ENCODE measurements at places on chromosomes 7 and 10.

DNA sequence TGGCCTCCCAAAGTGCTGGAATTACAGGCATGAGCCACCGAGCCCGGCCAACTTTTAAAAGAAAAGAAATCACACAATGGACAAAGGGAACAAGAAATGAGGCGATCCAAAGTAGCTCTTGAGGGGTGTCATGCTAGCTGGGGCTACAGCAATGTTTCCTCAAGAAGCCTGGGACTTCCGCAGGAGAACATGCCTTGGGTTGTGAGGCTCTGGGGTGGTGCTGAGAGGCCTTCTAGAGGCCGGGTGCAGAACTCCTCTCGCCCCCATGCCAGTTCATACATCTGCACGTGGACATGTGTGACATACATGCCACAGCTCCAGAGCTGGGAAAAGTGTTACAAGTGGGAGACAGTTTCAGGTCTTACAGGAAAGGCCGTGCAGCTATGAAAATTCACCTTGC, 238.2 kb downstream of the SKAP2 start:
- DNase-seq = no peak

DNA sequence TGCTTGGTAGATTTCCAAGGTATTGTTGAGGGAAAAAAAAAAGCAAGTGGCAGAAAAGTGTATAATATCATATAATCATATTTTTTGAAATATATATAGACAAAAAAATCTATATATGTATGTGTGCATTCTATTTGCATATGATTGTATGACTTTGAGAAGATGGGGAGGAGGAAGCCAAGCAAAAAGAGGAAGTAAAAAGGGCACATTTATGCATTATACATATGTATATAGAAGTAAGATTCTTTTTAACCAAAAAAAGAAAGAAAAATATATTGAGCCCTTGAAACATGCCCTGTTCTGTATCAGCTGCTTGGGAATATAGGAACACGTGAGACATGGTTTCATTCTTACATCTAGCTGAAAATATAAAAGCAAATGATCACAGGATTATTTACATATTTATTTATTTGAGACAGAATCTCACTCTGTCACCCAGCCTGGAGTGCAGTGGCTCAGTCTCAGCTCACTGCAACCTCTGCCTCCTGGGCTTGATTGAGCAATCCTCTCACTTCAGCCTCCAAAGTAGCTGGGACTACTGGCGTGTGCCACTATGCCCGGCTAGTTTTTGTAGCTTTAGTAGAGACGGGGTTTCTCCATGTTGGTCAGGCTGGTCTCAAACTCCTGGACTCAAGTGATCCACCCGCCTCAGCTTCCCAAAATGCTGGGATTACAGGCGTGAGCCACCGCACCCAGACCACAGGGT, 18.0 kb upstream of the SLF2 start:
- no peak for DNase-seq

DNA sequence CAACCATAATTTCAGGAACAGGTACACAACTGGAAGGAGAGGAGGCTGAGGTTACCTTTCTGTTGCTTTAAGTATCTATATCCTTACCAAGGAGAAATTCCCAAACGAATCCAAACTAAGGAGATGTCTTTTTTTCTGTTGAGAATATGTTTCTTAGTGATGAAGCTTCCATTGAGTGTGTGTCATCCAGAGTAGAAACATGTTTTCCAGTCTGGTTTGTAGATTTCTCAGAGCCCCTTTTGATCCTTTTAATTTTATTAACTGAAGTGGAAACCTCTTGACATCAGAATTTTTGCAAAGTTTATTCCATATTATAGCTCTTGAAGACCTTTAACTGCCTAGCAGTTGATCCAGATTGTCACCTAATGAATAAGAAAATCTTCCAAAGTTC, 207.1 kb upstream of the FERD3L start:
- DNase-seq = no peak

- peak; percentile 95 for DNase-seq
Measured at GRCh38 chr10:100267239-100268104, at the start of gene CWF19L1. TSS of gene CWF19L1 (minus strand) at chr10:100267638. CDS start at chr10:100267593, 45 bp downstream.

- no peak for DNase-seq
Measured at GRCh38 chr7:2782565-2782964, 61.5 kb downstream of the GNA12 start.

- no peak for DNase-seq
Measured at GRCh38 chr7:1464694-1465093, 5.4 kb upstream of the MICALL2 start.

DNA sequence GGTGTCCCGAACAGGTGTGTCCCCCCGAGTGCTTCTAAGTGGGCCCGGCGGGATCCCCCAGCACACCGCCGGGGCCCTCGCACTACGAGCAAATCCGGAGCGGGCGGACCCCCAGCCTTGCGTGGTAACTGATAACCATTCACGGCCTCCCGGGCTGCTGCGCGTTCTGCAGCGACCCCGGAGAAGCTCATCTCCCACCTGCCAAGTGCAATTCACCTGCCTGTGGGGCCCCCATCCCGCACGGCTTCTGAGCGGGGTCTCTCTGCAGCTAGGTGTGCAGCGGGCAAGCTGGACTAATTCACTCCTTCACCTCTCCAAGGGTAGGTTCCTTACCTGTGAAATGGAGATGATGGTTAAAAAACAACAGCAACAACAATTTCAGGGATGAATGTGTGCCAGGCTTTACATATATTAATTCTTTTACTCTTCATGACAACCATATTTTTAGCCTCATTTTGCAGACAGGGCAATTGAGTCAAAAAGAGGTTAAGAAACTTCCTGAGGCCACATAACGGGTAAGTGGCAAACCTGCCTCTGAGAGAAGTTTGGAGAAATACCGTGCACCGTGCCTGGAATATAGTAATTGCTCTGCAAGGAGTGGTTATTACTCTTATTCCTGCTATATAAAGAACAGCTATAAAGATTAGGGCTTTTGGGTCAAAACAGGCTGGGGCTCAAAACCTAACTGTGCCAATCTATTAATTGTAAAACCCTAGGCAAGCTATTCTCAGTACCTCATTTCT, 652 bp upstream of the PODXL start:
- DNase-seq = no peak

- no peak for DNase-seq
Measured at GRCh38 chr7:485188-486081, 34.2 kb downstream of the PDGFA start.

DNA sequence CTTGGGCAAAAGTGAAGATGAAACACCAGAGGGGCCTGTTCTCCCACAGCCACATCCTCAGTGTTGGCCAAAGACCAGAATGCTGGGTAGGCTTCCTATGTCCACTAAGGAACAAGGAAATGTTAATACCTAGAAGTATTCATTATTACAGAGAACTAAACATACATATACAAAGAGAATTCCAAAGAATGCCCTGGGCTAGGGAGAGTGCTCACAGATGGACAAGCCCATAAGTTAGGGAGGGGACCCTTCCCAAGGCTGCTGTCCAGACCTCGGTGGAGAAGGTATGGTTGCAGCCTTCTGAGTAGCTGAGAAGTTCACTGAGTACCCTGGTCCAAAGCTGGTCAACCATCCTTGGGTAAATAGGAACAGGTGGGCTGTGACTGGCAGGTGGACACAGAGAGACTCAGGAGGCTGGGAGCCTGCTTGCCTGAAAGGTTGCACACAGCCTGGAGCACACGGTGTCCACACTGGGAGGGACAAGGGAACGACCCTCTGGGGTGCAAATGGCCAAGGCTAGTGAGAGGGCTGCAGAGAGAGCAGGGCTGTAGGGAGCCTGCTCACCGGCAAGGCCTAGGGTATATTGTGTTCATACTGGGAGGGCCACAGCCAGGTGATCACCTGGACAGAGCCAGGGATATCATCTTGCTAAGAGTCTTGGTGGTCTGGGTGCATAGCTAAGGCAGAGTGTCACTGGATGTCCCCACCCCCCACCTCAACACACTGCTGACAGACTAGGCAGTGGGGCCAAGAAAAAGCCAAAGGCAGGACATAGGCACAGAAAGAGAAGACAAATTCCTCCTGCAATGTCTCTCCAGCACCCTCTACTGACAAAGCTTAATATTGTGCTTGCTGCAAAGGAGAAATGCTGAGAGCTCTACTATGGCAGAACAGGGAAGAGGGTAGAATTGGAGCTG, 40.3 kb downstream of the CPVL start:
- peak; percentile 92 for DNase-seq

DNA sequence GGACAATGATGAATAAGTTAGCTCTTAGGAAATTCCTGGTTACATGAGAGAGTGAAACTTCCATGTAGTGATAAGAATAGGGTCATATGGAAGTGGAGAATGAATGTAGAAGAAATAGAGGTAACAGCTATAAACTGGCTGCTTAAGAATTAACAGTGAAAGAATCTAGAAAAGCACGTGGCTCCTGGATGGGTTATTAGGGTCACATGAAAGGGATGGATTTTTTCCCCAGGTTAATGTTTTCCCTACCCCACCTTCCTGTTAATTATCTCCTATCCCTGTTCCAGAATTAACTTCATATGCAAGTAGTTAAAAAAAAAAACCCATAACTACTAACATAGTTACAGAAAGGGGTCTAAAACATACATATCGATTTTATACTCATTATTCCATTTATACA, 58.0 kb downstream of the ANKIB1 start:
- DNase-seq = no peak

DNA sequence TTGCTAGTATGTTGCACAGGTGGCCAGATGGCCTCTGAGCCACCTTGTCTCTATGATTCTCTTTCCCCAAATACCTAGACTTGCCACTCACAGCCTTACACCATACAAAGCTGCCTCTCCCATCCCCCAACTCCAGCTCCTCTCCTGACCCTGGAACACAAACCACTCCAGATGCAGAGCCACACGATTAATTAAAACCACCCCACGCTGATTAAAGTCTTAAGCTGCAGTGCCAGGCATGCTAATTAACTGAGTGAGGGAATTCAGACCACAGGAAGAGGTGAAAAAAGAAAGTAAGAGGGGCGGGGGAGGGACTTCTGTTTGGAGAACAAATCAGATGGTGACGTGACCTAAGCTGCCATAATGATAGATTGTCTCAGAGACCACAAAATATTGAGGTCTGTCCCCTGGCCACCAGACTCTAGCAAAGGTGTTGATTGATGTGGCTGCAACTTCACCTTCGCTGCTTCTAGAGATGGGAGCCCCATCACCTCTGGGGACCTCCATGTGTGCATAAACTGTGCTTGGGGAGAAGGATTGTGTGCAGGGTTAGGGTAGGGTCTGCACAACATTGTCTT, 331.3 kb downstream of the PLXNA4 start:
- DNase-seq = peak; percentile 59

DNA sequence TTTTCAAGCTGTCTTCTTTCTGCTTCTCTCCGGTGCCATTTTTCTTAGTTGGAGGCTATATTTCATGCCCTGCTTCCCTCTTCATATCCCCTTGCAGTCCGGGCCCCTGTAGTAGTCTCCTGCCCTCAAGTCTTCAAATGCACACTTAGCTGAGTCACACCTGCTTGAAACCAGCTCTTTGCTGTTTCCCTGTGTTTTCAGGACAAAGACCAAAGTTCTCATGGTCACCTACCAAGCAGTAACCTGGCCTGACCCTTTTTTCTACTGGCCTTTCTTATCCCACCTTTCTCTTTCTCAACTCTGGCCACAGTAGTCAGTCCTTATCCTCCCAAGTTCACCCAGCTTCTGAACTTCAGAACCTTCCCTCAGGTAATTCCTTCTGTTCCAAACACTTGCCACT, 28.5 kb downstream of the GLUD1 start:
- no peak for DNase-seq

DNA sequence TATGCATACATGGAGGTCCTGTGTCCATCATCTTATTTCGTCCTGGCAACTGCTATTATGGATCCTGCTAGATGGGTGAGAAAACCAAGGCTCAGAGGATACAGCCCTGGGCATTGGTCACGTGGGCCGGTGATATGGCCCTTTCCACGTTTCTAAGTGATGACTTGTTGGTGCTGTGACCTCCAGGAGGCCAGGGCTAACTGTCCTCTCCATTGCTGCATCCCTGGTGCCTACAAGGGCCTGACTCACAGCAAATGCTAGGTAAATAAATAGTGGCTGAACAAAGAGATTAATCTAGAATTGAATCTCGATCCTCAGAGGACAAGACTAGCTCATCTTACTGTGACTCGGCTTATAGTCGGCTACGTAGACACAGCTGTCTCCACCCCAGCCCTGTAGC, 78.6 kb downstream of the FAM53B start:
- DNase-seq = no peak

- no peak for DNase-seq
Measured at GRCh38 chr10:49744924-49745605, 17.1 kb downstream of the OGDHL start.

DNA sequence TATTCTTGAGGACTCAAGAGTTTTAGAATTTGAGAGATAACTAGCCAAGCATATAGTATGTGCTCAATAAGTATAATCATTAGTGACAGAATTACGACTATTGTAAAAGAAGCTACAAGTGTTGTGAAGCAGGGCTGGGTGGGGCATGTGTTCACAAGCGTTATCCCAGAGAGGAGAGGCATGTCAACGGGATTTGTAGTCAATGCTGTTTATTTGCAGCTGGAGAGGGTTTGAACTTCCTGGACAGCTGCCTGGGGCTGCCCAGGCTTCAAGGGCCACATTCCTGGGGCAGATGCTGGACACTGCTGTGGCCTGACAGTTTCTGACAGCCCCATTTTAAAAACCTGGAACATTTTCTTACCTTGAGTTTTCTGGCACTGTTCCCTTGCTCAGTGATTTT, 36.9 kb upstream of the CDHR3 start:
- no peak for DNase-seq

DNA sequence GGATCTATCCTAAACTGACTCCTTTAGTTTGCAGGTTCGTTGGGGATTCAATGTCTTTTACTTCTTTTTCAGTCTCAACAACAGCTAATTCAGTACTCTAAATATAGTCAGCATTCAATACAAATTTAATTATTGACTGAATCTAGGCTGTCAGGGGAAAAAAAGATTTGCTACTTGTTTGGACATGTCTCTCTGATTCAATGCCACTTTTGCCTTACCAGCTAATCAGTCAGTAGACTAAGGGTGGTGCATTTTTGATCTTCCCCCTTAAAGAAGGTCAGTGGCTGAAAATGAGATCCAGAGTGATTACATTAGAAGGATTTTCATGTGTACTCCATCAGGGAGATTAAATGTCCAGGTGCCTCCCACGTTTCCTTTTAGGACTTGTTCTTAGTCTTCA, 145.1 kb downstream of the C1GALT1 start:
- DNase-seq = no peak

DNA sequence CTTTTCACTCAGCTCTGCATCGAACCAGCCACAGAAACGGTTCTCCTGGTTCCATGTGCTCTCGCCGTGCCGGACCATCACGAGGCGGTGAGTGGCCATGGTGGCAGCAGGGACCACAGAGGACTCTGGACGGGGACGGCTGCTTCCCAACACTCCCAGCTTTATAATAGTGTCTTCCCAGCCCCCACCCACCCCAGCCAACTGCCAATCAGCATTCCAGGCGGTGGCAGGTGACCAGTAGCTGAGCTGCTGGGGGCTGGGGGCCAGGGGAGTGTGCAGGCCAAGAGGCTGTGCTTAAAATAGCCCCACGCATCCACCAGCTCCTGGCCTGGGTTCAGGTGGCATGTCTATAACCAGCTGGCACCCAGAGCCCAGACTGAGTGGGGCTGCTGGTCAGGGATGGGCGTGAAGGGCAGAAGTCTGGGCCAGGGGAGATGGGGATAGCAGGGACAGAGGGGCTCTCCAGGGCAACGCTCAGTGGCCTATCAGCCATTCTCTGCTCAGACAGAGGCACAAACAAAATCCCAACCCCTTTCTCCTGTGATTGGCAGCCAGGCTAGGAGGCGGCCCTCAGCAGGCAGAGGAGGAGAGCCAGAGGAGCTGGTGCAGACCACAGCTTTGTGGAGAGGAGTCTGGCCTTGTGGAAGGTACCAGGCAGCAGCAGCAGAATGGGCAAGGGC, at the start of gene PGAM2:
PGAM2 (minus strand) TSS at position 137 of the 680 bp plus-strand sequence; CDS start at position 99, 38 bp downstream.
- DNase-seq = peak; percentile 78

GRCh38 chr7:96508371-96508770, 186.5 kb upstream of the SLC25A13 start:
- peak; percentile 45 for DNase-seq

Data from eye (tissue), 1 donor.